Cortex of kidney (tissue), 1 donor: ENCODE measurements at places on chromosomes 12 and 14.

DNA sequence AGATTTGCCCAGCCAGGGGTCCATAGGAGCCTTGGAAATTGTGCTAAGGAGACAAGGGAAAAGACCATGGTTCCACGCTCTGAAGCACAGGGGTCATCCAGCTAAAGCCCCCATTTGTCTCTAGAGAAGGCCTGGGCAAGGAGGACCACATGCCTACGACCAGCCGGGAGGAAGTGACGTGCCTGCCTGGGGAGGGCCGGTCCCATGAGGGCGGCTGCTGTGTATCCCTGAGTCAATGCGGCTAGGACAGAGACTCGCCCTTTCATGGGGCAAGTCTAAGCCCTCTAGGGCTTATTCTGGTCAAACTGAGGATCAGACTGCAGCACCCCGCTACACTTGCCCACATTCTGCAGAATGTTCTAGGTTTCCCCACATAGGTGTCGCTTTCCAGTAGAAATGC, 20.6 kb upstream of the RIN3 start:
- DNase-seq = no peak

- DNase-seq = no peak
These were observed 13.3 kb downstream of the YBX3 start for GRCh38 chr12:10709808-10710207.

- DNase-seq = no peak
These were observed 96.3 kb downstream of the PTPN11 start for GRCh38 chr12:112514926-112515642.

DNA sequence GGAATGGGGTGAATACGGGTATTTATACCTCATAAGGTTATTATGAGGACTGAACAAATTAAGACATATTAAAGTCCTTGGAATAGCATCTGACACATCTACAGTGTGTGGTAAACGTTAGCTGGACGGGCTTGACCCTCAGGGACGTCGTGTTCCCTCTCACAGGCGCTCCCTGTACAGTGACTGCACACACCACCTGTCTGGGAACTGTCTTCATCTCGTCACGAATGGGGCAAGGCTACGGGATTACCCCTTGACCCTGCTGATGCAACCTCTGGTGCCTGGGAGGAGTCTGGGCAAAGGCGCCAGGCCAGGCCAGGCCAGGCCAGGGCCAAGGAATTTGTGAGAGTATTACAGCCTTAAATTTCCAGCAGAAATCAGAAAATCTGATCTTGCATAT, 191.1 kb downstream of the CALM1 start:
- no peak for DNase-seq

- no peak for DNase-seq
These were observed 358.4 kb upstream of the SOX5 start for GRCh38 chr12:24307716-24308335.

- no peak for DNase-seq
These were observed 22.5 kb downstream of the MAX start for GRCh38 chr14:65079768-65080167.

- DNase-seq = no peak
These were observed 70.8 kb downstream of the SUDS3 start for GRCh38 chr12:118447181-118447580.

DNA sequence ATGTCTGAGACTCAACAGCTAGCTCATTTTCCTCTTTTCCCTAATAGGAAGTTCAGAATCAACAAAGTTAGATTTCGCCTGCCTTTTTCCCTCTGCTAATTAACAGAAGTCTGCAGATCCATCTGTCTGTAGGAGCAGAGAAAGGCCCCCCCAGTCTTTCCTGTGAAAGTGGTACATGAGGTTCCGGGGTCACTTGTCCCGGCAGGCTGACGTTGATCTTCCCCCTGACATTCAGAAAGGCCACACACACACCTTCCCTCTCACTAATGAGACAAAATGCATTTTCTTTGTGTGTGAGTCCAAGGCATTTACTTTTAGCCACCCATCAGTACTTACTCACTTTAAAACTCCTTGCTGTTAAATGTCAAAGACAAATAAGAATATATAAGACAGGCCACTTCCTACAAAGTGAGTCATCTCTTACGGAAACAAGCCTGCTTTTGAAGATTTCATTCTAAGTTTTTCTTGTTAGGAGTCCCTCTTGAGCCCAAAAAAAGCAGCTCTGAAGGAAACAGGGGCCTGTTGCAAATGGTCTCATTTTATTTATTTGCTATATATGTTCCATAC, 138.7 kb downstream of the TTC7B start:
- no peak for DNase-seq

DNA sequence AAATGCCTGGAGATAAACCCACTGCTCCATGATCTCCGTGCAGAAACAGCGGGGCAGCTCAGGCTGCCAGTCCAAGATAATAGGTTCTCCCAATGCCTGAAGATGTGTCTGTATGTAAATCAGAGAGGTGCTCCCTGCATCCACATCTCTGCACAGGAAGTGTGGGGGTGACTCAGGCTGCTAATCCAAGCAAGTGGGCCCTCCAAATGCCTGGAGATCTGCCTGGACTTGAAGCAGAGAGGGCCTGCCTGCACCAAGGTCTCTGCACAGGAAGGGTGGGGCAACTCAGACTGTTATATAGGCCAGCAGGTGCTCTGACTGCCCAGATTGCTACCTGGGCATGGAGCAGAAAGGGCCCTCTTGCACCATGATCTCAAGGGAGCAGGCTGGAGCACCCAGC, 504.7 kb downstream of the LRFN5 start:
- DNase-seq = no peak

DNA sequence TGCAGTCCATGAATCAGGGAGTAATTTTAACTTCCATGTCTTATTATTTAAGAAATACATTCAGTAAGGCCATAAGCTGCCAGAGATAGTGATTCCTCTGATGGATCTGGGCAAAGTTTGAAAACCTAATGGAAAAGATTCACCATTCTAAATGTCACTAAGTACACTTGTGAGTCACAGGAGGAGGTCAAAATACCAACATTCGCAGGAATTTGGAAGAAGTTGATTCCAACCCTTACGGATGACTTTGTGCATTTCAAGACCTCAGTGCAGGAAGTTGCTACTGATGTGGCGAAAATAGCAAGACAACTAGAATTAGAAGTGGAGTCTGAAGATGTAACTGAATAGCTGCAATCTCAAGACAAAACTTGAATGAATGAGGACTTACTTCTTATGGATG, 69.8 kb downstream of the OSBPL8 start:
- DNase-seq = no peak

DNA sequence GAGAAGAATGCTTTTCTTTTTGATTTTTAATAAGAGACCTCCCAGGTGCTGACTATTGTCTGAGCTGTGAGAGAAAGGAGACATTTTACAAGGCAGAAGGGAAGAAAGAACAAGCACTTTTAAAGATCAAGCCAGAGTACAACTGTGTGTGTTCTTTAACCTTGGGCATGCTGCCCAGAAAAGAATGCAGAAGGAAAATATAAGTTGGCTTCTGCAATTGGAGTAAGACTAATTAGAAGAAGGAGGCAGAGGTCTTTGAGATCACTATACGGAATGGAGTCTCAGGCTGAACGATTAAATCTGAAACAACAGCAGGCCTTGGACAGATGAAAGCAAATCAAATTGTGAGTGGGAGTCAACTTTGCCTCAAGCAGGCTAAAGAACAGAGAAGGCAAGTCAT, 230.5 kb downstream of the ATP23 start:
- DNase-seq = no peak

- no peak for DNase-seq
These were observed 6.5 kb downstream of the ERC1 start for GRCh38 chr12:997505-997904.

- DNase-seq = no peak
These were observed 7.9 kb downstream of the SERPINA1 start for GRCh38 chr14:94380225-94381148.

GRCh38 chr12:14315501-14315900, 50.0 kb upstream of the ATF7IP start:
- DNase-seq = no peak

DNA sequence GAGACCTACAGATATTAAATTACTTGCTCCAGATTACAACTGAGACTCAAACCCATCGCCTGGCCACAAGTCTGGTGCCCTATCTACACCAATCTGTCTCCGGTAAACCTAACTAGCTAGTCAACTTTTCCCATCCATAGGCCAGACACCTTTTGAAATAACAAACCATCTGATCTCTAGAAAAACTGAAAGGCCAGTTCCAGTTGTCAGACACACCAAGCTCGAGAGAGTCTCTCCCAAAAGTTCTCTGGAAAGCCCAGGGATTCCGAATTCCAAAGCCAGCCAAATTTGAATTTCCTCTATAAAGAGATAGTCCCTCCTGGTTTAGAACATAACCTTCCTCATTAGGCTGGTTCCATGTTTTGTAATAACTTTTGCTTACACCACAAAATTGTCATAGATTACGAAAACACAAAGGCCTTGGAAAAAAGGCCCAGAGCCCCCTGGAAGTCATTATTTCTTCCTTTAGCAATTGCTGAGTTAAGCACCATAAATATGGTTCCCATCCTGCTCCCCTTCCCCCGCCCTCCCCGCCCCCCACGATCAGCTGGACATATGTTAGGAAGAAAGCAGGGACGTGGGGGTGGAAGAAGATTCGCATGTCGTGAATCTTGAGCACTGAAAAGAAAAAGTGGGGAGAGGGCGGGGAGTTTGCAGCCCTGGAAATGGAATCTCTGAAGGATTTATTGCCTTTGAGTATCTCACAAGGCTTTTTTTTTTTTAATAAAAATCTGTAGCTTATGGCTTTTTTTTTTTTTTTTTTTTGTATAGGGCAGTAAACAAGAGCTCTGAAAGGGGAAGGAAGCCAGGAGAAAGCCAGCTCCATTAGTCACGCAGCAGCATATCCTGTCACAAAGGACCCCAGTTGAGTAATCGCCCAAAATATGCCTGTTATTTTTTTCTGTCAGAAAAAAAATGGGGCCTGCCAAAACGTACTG, 110.4 kb downstream of the ZFP36L1 start:
- DNase-seq = no peak

GRCh38 chr12:109053382-109054123, 1.2 kb downstream of the USP30 start:
- DNase-seq = no peak

DNA sequence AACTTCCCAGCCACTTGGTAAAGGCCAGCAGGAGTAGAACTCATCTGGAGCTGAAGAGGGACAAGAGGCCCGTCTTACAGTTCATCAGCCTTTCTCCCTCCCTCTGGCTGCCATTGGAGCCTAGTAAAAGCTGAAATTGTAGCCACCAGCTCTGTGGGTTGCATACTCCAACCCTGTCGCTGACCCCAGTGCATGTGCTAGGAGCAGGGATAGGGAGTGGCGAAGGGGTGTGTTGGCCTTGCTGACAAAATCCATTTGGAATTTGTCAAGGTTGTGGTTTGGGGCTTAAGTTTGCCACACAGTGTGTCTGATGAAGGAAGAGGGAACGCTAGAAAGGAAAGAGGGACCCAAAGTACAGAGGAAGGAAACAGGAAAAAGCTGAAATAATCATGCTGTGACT, 4.0 kb upstream of the ARF3 start:
- DNase-seq = no peak

DNA sequence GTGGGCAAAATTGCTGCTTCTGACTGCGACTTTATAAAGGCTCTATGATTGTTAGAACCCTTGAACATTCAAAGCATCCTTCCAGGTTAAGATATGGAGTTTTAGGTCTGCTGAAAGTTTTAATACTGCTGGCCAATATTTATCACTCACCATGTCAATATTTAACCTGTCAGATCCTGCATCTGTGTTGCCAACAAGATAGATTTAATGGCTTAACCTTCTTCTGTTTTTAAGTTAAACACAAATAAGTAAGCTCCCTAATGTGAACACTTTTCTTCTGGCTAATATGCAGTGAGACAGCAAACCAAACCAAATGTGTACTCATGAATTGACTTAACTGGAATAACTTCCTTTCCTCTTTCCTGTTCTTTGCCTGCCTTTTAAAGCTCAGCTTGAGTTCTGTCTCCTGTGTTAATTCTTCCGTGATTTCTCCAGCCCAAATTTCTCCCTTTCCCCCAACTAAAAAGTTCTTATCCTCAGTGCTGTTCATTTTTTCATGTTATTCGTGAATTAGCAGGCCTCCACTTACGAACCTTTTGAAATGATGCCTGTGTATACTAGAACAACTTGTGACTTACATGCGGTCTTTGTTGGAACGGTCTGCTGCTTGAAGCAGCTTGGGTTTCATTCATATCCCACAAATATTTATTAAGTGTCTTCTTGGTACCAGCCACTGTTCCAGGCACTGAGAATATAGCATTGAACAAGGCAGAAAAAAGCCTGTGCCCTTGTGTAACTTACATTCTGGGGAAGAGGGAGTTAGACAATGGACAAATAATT, 9.1 kb downstream of the FBXW8 start:
- DNase-seq = no peak

DNA sequence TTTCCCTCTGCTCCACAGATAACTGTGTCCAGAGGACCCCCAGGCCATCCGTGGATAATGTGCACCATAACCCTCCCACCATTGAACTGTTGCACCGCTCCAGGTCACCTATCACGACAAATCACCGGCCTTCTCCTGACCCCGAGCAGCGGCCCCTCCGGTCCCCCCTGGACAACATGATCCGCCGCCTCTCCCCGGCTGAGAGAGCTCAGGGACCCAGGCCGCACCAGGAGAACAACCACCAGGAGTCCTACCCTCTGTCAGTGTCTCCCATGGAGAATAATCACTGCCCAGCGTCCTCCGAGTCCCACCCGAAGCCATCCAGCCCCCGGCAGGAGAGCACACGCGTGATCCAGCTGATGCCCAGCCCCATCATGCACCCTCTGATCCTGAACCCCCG, 201.3 kb upstream of the BCL2L14 start:
- DNase-seq = no peak

GRCh38 chr14:104596451-104596918, 8.1 kb downstream of the TMEM179 start:
- DNase-seq = no peak
